ENCODE measurements at places on chromosomes 2 and 18.

DNA sequence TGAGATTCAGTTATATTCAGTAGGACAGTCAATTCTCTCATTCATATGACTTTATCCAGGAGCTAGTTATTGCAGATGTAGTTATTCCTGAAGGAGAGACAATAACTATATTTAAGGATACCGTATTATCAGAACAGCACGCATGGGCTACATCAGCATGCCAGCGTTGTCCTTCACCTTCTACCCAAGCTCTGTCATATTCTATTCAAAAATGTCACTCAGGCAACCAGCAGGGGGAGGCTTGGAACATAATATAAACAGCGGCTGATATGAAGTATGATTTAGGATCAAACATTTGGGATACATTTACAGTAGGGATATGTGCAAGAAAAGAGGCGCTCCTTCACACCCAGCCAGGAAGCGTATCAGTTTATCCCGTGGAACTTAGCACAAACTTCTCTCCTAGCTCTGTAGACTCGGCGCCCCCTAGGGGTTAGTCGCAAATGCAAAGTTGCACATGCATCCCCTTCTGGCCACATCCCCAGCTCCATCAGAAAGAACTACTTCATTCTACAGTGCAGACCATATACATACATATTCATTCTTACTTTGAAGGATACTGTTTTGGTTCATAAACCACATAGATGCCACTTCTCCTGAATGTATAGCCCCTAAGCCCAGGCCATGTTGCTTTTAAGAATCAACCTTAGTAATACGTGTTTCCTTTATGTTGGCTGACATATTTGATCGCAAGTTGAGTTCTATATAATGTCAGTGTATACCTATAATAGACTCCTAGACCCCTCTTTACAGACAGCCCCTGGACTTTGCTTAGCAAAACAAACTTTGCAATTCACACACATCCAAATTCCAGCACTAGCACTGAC lies 759.4 kb downstream of the ADCYAP1 start:
- DNase-seq = peak; percentile 80

GRCh38 chr2:192585418-192585817 lies 390.7 kb upstream of the TMEFF2 start:
- DNase-seq = no peak

- peak; percentile 72 for DNase-seq
These were observed 248.9 kb downstream of the TDRD15 start for GRCh38 chr2:21372654-21373053.

GRCh38 chr2:3282056-3282998 lies 95.3 kb downstream of the EIPR1 start:
- DNase-seq = no peak

DNA sequence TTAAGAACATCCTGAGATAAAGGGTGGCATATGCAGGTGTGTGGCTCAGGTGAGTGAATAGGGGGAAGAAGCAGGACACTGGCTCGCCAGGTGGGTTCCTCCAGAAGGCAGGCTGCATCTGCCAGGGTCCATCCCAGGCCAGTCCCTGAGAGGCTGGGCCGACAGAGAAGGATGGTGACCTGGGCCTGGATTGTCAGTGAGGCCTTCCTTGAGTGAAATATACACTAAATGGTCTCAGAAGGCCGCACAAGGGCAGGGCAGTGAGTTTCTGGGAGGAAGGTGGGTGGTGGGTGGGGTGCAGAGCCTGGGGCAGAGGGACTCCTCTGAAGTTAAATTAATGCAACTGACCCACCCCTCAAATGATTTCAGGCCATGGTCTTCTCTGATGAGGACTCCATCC lies 182.1 kb downstream of the ANKRD30B start:
- DNase-seq = no peak

DNA sequence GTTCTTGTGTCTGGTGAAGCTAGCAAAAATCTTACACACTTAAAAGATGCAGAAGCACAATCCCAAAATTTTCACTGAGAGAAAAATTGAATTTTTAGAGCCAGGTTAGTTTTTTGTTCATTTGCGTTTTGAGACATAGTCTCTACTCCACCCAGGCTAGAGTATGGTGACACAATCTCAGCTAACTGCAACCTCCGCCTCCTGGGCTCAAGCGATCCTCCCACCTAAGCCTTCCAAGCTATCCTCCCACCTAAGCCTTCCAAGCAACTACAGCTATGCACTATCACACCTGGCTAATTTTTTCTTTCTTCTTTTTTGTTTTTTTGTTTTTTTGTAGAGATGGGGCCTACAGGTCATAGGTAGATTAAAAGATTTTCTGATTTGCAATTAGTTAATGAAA lies 113.1 kb upstream of the RAB6C start:
- DNase-seq = no peak

- DNase-seq = no peak
These were observed 787 bp upstream of the TRIM54 start for GRCh38 chr2:27281442-27281841.

DNA sequence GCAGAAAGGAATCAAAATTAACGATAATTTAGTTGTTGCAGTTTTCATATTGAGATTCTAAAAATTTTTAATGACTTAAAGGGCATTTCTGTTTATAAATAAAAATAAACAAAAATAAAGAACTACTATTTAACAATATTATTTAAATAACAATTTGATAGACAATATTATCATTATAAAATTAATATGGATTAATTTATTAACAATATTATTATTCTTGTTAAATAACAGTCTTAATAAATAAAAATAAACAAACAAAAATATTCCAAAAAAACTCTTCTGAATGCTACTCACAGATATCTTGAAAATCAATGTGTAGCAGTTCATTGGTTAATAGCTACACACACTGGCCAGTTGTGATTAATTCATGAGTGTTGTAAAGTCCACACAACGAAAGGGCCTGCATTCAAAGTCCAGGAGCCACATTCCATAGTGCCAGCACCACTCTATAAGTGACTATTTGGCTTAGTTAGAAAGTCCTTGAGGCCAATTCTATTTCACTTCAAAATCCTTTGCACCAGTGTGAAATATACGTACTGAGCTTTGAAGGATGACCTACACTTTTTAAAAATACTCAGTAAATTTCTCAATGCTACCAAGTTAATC lies 117.1 kb downstream of the ZNF521 start:
- no peak for DNase-seq

GRCh38 chr2:1990724-1991123 lies 246.4 kb upstream of the PXDN start:
- DNase-seq = no peak

GRCh38 chr2:145777297-145777696 lies 1257.4 kb upstream of the ZEB2 start:
- no peak for DNase-seq

GRCh38 chr2:150339282-150339681 lies 148.2 kb downstream of the RND3 start:
- DNase-seq = no peak

GRCh38 chr2:68692511-68692910 lies 42.1 kb upstream of the ARHGAP25 start:
- peak; percentile 76 for DNase-seq

DNA sequence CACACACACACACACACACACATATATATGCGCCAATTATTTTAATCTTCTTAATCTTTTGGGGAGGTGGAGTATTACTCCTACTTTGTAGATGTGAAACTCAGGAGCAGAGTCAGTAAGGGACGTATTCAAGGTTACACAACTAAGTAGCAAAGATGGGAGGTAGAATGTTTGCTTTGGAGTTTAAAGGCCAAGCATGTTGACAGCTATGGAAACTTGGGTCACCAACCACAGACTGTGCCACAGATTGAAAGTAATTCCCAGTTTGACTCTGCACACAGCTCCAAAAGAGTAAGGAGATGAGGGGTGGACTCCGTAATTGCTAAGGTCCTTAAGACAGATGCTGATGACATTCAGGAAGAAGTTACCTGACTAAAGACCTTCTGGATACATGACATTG lies 124.8 kb upstream of the ITGB6 start:
- no peak for DNase-seq

GRCh38 chr2:53353135-53354114 lies 414.2 kb upstream of the CHAC2 start:
- no peak for DNase-seq

GRCh38 chr2:233303252-233303651 lies 4.4 kb upstream of the SAG start:
- DNase-seq = no peak

DNA sequence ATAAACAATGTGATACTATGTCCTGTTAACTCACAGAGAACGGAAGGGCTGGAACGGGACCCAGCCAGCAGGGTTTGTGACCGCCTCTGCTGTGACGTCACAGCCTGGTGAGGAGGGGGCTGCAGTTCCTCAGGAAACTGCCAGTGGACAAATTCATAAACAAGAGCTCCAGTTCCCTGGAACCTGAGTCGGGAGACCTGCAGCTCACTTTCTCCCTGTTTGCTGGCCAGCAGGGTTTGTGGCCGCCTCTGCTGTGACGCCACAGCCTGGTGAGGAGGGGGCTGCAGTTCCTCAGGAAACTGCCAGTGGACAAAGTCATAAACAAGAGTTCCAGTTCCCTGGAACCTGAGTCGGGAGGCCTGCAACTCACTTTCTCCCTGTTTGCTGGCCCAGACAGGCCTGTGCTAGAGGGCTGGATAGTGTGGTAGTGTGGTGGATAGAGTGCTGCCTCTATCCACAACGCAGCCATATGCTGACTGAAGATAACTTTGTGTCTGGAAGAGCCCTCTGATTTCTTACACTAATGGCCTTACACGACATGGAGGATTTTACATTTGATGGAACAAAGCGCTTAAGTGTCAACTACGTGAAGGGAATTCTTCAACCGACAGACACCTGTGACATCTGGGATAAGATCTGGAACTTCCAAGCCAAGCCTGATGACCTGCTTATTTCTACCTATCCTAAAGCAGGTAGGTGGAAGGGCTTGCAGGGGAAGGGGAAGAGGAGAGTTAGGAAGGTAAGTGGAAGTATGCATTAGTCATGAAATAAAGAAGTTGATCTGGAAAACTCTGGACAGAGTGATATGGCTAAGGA lies at the start of gene SULT1C4:
SULT1C4 (plus strand) TSS at position 140 of the 816 bp plus-strand sequence; CDS start at position 524, 384 bp downstream.
- DNase-seq = no peak
